Lung (tissue), 17 donors: ENCODE measurements at places on chromosomes 2 and 18. TPM values are rescaled to one million over a fixed set of nuclear protein-coding genes. Genes with fewer than 3 reads are reported as not detected.
A peak's percentile ranks its signal among the peaks of the same experiment; 100 is the strongest.

The DOK6 gene
- 4.2 TPM for total RNA-seq

The CHRNG gene
- not detected for total RNA-seq

DNA sequence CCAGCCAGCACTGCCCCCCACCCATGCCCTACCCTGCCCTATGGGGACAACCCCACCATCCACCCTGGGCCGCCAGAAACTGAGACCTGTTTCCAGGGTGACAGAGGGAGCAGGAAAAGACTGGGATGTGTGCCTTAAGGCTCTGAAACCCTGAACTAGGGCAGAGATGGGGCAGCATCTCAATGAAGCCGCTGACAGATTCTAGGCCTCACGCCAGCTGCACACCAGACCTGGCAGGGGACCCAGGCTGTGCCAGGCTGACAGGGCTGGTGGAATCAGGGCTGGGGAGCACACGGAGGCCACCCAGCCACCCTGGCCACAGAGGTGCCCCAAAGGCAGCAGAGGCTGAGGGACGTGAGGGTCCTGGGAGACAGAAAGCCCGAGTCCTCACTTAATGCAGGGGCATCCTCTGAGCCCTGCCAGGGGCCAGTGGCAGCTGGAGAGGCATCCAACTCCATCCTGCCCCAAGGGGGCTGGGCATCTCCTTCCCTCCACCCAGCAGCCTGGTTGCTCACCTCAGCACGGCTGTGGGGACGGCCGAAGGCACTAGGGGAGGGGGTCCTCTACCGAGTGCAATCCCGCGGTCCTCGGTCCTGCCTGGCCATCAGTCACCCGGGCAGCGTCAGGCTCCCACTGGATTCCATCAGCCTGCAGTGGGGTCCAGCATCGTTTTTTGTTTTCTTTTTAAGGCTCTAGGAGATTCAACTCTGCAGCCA lies 169.2 kb downstream of the ZFP36L2 start:
- no peak for DNase-seq

The PKDCC gene
- 107 TPM for total RNA-seq

GRCh38 chr2:129253461-129253812 lies 726.0 kb upstream of the RAB6C start:
- peak; percentile 37 for DNase-seq

GRCh38 chr2:61090386-61090921 lies 24.8 kb downstream of the SANBR start:
- no peak for DNase-seq

GRCh38 chr18:13800505-13801259 lies 23.3 kb upstream of the MC5R start:
- DNase-seq = peak; percentile 58

DNA sequence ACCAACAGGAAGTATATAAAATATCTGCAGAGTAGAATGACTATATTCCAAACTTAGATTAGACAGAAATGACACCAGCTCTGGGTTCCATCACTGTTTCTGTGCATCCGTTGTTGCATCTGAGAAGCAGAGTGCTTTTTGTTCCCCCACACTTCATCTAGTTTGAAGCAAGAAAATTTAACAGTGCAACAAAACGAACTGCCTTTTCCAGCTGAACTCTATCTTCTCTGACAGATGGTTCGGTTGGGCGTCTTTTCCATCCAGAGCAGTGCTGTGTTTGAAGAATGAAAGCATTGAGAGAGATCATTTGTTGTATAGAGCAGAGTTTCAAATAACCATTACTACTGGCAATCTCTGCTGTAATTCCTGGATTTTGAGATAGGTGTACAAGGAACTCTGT lies 757.5 kb downstream of the DPP10 start:
- peak; percentile 99 for DNase-seq

GRCh38 chr2:234344012-234344411 lies 152.9 kb downstream of the ARL4C start:
- DNase-seq = no peak

DNA sequence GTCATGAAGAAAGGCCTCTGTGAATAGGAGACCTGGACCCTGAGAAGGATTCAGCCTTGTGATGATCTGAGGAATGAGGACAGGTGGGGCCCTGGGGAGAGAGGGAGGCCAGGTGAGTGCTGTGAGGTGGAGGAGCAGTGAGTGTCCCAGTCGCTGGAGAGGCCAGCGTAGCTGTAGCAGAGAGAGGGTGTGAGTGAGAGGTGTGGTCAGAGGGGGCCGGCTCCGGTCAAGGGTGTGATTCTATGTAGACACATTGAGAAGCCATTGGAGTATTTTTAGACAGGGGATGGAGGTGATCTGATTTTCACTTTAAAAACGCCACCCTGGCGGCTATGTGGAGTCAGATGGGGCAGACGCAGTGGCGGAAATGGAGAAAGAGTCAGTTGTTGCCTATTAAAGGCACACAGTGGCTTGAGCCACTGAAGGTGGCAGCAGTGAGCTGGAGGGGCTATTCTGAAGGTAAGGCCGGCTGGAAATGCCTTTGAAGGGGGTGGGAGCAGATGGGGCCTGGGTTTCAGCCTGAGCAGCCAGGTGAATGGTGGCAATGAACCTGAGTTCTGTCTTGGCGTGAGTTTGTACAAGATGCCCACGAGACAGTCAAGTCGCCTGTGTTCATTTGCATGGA lies 55.6 kb downstream of the GREB1 start:
- no peak for DNase-seq

- DNase-seq = peak; percentile 88
Observed at GRCh38 chr2:218003281-218003944, 618 bp upstream of the TNS1 start.

- DNase-seq = no peak
Observed at GRCh38 chr18:48621815-48622555, 83.2 kb downstream of the CTIF start.

- DNase-seq = no peak
Observed at GRCh38 chr2:240686460-240686859, 3.8 kb upstream of the AQP12B start.

- DNase-seq = peak; percentile 64
Observed at GRCh38 chr2:25294573-25295462, 46.9 kb downstream of the DNMT3A start.

The BCL11A gene
- 21.1 TPM for total RNA-seq

- no peak for DNase-seq
Observed at GRCh38 chr2:163951312-163951711, 215.5 kb upstream of the FIGN start.

- no peak for DNase-seq
Observed at GRCh38 chr2:115584507-115584906, 1142.1 kb downstream of the DPP10 start.

DNA sequence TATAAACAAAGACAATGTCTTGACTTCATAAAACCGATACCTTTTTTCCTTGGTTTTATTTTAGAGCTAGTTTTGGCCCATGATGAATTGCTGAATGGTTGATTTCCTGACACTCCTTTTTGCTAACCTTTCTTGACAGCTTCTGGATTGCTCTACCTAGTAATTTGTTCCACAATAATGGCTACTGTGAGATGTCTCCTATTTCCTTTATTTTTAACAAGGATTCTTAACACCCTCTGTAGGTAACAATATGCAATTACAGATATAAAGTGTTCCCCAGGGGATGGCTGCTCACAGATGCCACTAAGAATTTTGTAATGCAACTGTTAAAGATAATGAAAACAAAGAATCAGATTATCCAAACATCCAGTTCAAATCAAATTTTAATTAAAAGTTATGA lies 100.8 kb upstream of the ATP5MC3 start:
- DNase-seq = peak; percentile 43

DNA sequence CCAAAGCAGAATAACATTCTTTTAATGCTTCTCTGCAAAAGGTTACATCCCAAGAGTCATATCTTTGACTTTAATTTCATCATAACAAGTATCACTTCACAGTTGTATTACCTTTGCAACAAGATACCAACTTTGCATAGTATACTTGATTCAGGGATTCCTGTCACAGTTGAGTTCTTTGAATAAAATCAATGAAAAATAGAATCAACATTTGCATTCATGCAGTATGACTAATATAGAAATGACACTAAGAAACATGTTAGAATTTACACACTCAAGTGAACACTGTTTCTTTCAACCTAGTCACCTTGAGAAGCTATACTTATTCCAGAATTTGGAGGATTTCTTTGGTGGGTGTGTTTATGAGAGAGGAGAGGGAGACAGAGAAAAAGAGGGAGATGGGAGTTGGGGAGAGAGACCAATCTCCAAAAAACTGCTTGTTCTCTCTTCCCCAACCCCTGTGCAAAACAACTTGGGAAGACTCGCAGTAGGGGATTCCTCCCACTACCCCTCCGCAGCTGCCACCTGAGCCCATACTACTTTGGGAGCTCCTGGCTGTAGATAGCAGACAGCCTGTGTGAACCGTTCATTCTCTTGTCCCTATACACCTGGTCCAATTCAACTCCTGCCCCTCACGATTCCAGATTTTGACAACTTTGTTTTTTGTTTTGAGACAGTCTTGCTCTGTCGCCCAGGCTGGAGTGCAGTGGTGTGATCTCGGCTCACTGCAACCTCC lies 57.7 kb downstream of the PELI1 start:
- DNase-seq = no peak

- DNase-seq = no peak
Observed at GRCh38 chr2:86400321-86400720, 40.9 kb upstream of the KDM3A start.

DNA sequence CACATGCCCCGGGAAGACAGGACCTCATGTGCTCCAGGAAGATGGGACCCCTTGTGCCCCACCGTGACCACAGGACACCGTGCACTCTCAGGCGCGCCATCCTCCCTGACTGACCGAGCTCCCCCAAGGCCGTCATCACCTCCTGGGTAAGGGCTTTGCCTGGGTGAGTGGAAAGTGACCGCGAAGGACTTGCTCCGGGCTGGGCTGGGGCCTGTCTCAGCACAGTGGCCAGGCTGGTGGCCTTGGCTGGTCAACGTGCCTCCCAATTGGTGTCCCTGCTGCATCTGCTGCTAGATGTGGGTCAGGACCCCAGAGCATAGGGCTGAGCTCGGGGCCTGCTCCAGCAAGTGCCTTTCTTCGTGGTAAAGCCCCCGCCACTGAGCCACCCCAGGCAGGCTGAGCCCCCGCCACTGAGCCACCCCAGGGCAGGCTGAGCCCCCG lies 69.7 kb upstream of the CTDP1 start:
- DNase-seq = no peak

- DNase-seq = no peak
Observed at GRCh38 chr2:46346719-46347118, 49.5 kb downstream of the EPAS1 start.

DNA sequence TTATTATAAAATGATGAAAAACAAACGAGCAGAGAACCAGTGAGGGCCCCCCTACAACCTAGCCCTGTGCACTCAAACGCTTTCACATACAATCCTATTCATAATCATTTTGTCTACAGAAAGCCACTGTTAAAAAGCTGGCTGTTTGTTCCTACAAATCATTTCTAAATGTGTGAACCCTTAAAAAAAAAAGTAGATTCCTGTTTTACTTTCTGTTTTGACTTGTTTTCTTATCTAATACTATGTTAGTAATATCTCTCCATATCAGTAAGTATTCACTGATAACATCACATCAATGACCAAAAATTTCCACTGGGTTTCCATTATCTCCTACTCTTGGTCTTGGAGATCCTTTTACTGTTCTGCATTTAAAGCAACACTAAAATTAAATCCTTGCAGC lies 128.8 kb upstream of the TTC39C start:
- DNase-seq = no peak

- DNase-seq = no peak
Observed at GRCh38 chr2:18639756-18640453, 50.5 kb upstream of the NT5C1B start.

The SRD5A2 gene
- total RNA-seq = 5.3 TPM

- no peak for DNase-seq
Observed at GRCh38 chr18:59733421-59733820, 36.2 kb upstream of the CCBE1 start.

The ZNF385B gene
- total RNA-seq = 70.8 TPM

DNA sequence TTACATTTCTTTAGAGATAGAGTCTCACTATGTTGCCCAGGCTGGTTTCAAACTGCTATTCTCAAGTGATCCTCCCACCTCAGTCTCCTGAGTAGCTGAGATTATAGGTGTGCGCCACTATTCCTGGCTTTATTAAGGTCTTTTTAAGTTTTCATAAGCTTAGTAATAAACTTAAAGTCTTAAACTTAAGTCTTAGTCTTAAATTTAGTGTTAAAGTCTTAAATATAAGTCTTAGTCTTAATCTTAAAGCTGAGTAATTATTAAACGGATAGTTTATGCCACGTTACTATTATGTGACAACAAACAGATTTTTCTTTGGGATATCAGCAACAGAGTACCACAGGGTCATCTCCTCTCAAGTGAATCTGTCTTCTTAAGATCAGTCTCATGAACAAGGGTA lies 12.6 kb downstream of the FARP2 start:
- no peak for DNase-seq

The AGXT gene
- total RNA-seq = not detected

GRCh38 chr18:36249392-36249791 lies 48.1 kb upstream of the FHOD3 start:
- DNase-seq = no peak

DNA sequence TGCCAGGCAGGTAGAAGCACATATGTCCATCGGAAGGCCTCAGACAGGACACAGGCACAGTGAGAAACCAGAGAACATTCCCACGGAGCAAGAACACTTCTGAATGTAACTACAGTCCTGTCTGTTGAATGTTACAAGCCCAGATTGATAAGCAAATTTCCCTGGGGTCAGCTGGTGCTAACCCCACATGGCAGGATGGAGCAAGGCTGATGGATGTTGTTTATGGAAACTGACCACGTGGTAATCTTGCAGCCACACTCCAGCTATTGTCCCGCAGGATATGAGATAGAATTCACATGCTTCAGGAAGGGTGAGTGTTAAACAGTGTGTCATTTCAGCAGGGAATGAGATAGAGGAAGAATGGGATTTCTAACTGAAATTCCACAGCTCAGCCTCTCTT lies 138.8 kb upstream of the COPS8 start:
- peak; percentile 67 for DNase-seq

DNA sequence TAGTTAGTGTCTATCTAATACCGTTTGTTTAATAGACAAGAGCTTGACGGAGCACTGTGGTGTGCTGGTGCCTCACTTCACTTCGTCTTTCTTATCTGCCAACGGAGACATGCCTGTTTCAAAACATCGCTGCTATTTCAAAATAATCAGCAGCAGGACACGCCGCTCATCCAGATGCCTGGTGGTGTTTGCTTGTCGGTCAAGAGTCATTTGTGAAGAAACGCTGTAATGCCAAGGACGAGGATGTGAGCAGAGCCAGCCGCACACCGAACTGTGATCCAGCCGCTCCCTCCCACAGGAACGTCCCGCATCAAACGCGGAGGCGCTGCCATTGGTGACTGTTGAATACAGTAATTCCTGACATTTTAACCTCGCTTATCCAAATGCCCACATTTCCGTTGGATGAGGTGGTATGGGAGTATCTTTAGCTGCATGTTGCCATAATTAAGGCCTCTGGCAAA lies 432.4 kb downstream of the FBXO15 start:
- DNase-seq = peak; percentile 62
